ENCODE measurements at places on chromosomes 13 and 19.

GRCh38 chr19:51694318-51695085 is 1.4 kb downstream of the SPACA6 start:
- DNase-seq: no peak

DNA sequence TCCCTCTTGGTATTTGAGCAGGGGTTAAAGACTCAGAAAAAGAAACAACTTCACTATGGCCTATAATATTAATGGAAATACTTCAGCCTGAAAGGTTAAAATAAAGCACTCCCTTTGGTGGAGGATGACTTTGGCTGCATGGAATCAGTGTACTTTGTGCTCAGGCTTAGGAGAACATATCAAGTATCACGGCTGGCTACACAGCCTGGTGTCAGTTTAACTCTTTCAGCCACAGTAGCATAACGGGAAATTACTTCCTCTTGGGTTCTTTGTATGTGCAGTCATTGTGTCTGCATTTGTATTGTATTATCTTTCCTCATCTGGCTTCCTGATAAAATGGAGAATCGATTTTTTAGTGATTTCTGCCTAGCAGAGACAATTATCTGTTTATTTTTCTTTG is 239.0 kb downstream of the GGACT start:
- no peak for DNase-seq

DNA sequence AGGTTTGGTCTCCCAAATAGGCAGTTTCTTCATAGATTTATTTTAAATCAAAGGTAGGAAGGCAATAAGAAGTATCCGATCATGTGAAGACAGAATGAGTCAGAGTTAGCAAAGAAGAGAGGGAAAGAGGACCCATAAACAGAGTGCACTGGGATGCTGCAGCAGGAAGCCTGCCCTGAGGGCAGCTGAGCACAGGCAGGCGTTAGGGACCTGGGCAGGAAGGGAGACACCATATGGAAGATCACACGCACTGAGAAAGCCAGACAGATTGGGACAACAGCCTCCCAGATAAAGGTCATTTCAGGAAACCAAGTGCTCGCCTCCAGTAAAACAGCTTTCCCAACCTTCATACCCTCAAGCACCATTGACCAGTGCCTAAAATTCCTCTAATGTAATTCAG is 598.0 kb downstream of the EFNB2 start:
- no peak for DNase-seq

DNA sequence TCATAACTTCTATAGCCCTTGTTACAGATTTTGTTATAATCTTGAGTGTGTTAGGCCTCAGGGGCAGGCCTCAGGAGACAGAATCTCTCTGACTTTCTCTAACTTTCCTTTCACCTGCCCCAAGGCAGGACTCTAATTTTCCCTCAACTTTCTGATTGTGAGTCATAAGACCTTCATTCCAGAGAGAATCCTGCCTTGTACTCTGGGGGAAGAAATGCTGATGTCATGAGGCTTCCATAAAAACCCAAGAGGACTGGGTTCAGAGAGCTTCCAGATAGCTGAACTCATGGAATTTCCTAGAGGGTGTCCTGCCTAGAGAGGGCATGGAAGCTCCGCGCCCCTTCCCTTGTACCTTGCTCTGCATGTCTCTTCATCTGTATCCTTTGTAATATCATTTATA is 5.3 kb upstream of the KBTBD6 start:
- no peak for DNase-seq

DNA sequence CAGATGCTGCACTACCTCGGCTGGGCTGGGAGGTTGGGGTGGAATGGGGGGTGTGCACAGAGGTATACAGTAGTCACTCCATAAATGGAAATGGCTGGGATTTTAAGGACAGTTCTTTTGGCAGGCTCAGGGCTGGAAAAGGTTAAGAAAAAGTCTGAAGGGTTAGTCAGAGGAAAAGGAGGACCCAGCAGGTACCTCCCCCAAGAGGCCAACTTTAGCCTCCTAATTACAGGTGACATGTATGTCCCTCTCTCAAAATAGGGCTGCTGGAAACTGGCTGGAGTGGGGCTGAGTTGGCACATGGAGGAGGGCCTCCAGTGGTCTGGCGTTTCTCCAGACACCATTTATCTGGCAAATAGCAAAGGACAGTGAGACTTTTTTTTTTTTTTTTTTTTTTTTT is 994 bp downstream of the CCDC194 start:
- no peak for DNase-seq

DNA sequence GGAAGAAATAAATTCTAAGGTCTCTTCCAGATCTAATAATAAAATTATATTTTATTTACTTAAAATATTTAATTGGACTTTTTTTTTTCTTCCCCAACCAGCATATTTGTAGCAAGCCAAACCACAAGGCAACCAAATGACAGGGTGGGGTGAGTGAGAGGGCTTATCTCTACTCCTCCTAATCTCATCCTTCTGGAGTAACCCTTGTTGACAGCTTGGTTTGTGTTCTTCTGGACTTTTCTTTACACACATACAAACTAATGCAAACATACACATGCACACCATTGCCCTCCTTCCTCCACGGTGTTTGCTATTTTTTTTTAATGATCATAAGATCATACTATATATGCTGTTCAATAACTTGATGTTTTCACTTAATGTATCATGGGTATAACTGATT is 383.1 kb downstream of the DLEU7 start:
- DNase-seq: no peak

DNA sequence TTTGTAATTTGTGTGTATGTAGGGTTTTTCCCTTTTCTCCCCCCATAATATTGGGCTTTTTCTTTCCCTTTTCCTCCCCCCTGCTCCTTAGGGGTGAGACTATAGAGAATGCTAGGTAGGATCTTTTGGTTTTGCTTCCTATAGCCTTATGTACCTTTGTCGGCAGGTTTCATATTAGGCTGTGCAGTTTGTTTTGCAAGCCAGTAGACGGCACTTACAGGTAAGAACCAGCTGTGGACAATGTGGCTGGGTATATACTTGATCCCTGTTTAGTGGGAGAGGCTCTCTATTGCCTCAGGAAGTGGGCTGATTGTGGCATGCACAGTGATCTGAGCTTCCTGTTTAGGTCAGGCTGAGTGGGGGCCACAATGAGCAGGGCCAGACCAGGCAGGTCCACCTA is 359.2 kb upstream of the OBI1 start:
- no peak for DNase-seq

GRCh38 chr13:31051999-31052398 is 109.7 kb downstream of the HSPH1 start:
- no peak for DNase-seq

GRCh38 chr13:111152844-111153243 is 37.7 kb downstream of the ARHGEF7 start:
- no peak for DNase-seq

GRCh38 chr13:50069261-50069660 is 54.0 kb downstream of the KCNRG start:
- no peak for DNase-seq

- DNase-seq: no peak
Measured at GRCh38 chr19:3253270-3253669, 28.8 kb downstream of the CELF5 start.

DNA sequence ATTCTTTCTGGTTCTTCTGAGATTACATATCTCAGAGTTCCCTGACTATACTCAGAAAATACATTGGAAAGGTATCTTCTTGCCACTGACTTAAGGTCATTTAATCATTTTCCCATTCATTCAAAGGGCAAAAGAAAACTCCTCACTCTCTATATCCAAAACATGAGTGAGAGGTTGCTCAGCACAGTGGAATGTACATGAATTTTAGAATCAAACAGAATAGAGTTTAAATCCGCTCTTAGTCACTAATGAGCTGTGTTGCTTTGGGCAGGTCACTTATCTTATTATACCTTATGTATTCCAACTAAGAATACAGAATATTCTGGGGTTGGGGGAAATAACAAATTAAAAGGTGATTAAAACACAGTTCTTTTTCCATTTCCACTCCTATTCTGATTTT is 452.6 kb upstream of the KLF12 start:
- no peak for DNase-seq

DNA sequence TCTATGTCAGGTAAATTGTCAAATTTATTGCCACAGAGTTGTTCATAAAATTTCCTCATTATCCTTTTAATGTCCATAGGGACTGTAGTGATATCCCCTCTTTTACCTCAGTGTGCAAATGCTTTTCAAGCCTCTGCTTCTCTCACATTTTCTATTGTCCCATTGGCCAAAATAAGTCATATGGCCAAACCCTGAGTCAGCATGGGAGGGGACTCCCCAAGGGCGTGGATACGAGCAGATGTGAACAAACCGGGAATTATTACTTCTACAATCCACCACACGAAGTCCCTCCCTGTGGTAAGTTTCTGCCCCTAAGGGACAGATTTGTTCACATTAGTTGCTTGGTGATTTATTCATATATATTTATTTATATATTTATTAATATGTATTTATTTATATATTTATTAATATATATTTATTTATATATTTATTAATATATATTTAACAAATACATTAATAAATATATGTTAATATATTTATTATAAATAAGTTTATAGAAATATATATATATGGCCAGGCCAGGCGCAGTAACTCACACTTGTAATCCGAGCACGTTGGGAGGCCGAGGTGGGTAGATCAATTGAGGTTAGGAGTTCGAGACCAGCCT is 20.1 kb upstream of the CAMSAP3 start:
- no peak for DNase-seq

DNA sequence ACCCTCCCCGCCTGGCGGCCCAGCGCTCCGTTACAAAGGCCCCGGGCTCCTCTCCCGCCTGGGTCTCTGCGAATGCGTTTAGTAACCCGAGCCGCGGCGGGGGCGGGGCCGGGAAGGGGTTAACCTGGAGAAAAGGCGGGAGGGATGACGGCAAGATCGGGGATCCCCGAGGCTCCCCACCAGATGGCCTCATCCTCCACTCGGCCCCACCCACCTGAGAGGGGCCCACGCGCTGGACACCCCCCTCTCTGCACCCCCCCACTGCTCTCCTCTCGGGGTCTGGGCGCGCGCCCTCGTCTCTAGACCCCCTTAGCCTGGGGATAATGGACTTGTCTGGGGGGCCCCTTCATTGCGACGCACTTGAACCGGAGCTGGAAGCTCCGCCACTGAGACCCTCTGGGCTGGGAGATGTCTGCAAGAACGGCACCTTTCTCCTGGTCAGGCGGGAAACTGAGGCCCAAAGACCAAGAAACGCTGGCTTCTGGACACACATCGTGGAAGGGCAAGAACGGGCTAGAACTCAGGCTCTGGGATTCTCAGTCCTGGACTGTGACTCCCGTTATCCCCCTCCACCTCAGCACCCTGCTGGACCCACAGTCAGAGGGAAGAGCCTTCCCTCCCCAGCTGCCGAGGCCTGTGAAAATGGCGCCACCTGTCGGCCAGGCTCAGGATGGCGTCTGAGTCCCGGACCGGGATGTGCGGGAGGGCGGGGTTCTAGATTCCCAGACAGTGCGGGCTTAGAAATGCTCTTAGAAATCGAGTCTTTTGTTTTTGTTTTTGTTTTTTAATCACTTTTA is 2.9 kb upstream of the LTBP4 start:
- no peak for DNase-seq

GRCh38 chr13:61414686-61415057 is 977 bp downstream of the PCDH20 start:
- no peak for DNase-seq

GRCh38 chr13:81334481-81334880 is 993.6 kb upstream of the SPRY2 start:
- no peak for DNase-seq

DNA sequence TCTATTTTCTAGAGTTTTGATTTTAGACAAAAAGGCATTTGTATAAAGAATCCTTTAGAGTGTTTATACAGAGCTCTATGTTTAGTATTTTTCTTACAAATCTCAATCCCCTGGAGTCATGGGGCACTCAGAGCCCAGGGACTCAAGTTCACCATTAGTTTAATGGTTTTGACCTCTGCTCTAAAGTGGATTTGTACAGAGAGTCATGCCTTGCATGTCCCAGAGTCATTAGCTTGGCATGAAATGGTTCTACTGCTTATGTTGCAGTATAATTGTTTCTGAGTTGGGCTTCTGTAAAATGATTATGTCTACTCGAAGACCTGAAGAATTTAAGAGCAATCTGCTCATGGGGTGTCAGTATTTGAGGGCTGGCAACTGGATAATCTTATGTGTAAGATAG is 406.2 kb downstream of the DLEU7 start:
- no peak for DNase-seq

- no peak for DNase-seq
Measured at GRCh38 chr13:112215871-112216270, 148.9 kb downstream of the SOX1 start.

GRCh38 chr13:97848886-97849285 is 104.6 kb upstream of the IPO5 start:
- no peak for DNase-seq

DNA sequence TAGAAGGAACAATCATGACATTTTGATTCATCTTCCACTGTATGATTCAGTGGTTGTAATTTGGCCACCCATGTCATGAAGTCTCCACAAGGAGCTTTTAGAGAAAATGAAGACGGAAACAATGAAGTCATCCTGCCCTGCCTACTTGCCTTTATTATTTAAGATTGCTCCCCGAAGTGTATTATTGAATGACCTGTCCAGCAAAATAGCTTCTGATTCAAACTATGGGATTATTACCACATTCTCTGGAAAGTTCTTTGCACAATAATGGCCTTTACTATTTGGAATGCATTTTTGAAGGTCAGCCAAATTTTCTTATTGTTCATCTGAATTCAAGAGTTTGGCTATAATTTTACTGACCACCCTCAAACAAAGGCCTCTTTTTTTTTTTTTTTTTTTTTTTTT is 77.8 kb upstream of the RFC3 start:
- DNase-seq: no peak

- no peak for DNase-seq
Measured at GRCh38 chr13:21069561-21070004, 8.2 kb upstream of the LATS2 start.

GRCh38 chr19:47120470-47121067 is 7.0 kb upstream of the ZC3H4 start:
- DNase-seq: no peak

- no peak for DNase-seq
Measured at GRCh38 chr13:79034341-79034740, 371.7 kb downstream of the RBM26 start.

All from NCI-H187 treated with DMSO at 0.1 percent for 48 hours (cell line).